ENCODE measurements at places on chromosomes 3 and 15.

GRCh38 chr3:157438194-157438730 is 1.6 kb downstream of the PTX3 start:
- no peak for DNase-seq

DNA sequence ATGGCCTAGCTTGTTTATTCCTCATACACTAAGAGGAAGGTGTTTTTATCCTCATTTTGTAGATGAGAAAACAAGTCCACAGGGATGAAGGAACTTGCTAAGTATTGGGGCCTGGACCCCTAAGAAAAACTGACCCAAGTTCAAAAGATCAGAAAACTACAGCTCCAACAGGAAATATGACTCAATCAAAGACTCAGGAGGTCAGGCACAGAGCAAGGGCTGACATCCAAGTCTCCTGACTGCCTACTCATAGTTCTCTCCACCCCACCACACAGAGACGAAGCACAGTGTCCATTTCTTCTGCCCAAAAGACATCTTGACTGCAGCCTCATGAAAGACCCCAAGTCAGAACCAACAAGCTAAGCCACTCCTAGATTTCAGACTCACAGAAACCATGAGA is 26.9 kb upstream of the TPM1 start:
- DNase-seq, result no peak

DNA sequence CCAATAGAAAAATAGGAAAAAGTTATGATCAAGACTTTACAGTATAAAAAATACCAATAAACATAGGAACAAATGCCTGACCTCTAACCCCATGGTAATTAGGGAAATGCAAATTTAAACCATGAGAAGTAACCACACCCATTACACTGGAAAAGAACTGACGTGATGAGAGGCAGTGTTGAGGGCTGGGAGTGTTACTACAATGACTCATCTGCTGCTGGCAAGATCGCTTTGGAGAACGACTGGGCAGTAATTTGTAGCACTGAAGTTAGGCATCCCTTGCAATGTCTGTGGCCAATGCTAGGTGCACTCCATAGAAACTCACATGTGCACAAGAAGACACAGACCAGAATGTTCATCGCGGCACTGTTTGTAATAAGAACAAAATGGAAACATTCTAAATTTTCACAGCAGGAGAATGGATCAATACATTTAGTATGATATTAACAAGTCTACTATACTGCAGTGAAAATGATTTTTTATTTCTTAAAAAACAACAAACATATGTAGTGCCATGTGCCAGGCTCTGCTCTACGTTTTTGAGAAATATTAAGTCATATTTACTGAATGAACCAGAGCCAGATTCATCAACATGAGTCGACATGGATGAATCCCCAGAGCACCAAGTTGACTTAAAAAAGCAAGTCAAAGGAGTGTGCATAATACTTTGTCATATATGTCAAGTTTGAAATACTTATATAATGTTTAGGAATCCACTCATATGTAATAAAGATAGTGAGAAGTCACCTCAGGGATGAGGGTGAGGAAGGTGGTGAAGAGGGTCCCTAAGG is 37.6 kb upstream of the EPHB3 start:
- DNase-seq, result no peak

DNA sequence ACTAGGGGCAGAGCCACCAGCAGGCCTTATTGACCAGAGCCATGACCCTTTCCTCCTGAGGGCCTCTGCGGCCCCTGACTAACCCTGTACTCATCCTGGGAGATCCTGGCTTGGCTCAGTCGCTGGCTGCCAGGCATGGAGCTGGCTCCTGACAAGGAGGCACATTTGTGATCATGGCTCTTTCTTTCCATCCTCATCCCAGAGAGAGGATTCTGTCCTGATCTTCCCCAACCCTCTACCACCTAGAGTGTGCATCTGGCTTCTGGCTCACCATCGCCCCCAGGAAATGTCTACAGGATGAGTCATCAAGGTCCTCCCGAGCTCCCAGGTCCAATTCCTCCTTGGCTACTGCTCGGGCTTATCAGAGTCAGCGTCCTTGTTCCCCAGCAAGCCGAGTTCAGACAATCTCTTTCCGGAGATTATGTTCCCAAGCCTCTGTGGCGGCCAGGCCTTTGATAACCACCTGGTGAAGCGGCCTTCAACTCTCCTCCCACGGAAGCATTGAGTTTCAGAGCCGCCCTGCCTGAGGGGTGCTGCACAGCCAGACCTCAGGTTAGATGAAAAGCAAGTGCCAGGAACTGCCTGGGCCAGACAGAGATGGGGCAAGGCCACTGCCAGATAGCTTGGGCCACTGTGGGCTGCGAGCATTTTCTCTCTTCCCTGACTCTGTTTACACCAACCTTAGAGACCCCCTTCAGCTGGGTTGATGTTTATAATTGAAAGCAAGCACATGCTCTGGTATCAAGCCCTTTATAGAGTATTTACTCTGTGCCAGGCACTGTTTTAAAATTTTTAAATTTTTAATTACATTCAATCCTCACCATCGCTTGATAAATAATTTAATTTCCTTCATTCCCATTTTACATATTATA is 44.3 kb upstream of the MRPS22 start:
- DNase-seq, result no peak

- DNase-seq, result no peak
Observed at GRCh38 chr3:20136231-20136630, 49.8 kb downstream of the SGO1 start.

- DNase-seq, result no peak
Observed at GRCh38 chr3:134487406-134487805, 1.5 kb downstream of the CEP63 start.

DNA sequence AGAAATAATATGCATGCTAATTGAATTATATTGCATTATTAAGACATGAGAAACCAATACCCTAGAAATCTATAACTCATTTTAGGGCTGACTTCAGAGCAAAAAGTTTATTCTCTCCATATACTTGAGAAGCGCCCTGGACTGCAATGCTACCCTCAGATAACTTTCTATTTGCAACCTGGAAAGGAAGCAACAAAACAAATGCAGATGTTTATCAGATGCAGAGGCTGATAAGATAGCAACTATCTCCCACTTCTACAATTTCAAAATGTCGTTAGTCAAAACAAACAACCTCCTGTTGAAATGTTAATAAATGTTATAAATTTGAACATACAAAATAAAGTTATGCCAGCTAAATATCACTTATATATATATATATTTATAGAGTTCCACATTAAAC is 34.8 kb downstream of the HES1 start:
- no peak for DNase-seq

- no peak for DNase-seq
Observed at GRCh38 chr3:69409831-69410230, 23.9 kb upstream of the FRMD4B start.

DNA sequence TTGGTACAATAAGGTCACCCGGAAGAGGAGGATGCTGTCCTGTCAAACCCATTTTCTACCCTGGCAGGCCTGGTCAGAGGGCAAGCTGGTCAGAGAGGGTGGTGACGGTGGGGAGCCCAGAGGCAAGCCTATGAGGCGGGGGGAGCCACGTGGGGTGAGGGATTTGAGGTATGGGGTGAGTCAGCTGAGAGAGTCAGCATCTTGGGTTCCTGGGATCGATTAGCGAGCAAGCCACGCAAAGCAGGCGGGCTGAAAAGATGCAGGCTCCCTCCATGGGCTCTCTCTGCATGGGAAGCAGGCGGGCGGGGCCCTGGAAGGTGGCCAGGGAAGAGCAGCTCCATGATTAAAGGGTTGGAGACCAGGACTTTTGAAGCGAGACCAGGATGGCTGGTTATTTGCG is 48.1 kb downstream of the MAGEF1 start:
- no peak for DNase-seq

DNA sequence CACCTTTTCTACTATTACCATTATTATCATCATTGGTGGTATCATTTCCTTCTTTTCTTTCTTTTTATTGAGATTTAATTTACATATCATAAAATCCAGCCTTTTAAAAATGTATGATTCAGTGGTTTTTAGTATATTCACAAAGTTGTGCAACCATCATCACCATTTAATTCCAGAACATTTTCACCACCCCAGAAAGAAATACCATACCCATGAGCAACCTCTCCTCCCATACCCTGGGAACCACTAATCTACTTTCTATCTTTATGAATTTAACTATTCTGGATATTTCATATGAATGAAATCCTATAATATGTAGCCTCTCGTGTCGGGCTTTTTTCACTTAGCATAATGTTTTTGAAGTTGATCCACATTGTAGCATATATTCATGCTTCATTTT is 29.1 kb downstream of the AAGAB start:
- no peak for DNase-seq

Data from activated B cell treated with CpG ODN at 0.5 μM for 24 hours (primary cell).